ENCODE measurements at places on chromosomes 1 and 21.

DNA sequence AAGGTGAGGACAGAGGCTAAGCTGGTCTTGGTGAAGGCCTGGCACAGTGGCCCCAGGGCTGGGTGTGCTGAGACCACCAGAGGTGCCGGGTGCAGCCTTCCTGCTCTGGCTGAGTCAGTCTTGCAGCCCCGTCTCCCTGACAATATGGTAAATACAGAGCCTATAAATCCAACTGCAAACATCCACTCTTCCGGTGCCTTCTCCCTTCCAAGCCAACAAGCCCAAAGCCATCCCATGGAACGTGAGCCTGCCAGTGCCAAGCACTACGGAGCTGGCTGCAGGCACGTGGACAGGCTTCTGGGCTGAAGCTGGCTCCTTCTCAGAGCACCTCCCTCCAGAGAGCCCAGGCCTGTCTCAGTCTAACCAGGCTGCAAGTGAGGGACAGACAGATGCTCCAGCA is 70.0 kb downstream of the TRABD2B start:
- DNase-seq, result peak; percentile 67

- no peak for DNase-seq
Measured at GRCh38 chr1:64769482-64769881, 24.6 kb downstream of the RAVER2 start.

GRCh38 chr1:11837767-11838348 is 9.7 kb downstream of the NPPA start:
- DNase-seq, result no peak

GRCh38 chr1:24743404-24744211 is 1.6 kb upstream of the CLIC4 start:
- peak; percentile 61 for DNase-seq

DNA sequence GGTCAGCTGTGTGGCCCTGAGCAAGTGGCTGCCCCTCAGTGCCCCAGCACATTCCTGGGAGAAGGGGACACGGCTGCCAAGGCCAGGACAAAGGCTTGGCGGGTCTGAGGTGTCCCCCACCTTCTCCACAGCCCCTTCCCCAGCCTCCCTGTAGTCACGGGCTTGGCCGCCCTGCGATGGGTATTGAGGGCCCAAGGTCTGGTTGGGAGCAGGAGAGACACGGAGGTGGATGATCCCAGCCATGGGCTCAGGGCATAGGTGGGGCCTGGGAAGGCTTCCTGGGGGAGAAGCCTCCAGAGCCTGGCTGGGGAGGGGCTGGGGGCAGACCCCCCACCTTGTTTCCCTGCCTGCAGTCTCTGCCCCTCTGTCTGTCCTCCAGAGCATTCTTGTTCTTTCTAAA is 27.0 kb downstream of the TTC39A start:
- DNase-seq, result no peak

DNA sequence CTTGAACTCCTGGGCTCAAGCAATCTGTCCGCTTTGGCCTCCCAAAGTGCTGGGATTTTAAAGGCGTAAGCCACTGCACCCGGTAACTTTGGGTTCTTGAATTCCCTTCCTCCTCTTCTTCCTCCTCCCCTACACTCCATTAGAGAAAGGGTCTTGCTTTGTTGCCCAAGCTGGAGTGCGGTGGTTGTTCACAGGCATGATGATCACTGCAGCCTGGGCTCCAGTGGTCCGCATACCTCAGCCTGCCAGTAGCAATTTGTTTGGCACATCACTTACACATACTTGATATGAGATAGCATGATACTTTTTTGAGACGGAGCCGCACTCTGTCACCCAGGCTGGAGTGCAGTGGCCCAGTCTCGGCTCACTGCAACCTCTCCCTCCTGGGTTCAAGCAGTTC is 2.2 kb downstream of the DEGS1 start:
- no peak for DNase-seq

GRCh38 chr1:31715087-31715872 is 11.5 kb upstream of the COL16A1 start:
- DNase-seq, result peak; percentile 97

DNA sequence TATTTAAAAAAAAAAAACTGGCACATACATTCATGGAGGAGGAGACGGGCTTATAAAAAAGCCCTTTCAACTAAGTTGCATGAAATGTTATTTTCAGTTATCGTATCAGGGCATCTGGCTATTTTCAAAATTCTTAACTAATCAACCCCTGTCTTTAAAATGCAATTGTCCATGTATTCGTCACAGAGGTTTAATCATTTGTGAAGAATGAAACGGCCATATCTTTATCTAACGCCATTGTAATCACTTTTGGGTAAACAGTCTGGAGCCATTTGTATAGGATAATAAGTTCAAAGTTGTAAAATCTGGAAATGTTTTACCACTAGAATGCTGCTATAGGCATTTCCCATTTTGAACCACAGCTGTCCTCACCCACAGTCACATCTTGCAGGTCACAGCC is 30.4 kb downstream of the SLC30A10 start:
- DNase-seq, result no peak

GRCh38 chr1:41927118-41927517 is 8.4 kb upstream of the HIVEP3 start:
- DNase-seq, result no peak
